Ureter (tissue), 1 donor: ENCODE measurements at places on chromosomes 3 and 15. TPM values are rescaled to one million over a fixed set of nuclear protein-coding genes. Genes with fewer than 3 reads are reported as not detected.

DNA sequence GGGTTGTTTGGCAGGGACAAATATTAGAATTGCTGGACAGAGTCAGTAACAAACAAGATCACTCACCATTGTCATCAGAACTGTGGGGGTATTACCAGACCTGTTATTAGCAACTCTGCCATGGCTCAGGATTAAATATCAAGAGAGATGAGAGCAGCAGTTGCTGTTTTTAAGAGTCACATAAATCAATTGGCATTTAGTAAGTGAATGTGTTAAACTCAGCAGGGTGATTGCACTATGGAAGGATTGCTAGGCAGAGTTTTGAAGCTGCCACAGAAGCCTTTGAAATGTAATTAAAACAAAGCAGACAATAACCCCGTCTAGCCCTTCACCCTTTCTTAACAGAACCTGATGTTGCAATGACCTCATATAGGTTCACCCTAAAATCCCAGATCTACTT, 238.8 kb downstream of the GAP43 start:
- DNase-seq: no peak

- DNase-seq: no peak
Measured at GRCh38 chr15:39869254-39869653, 50.8 kb downstream of the GPR176 start.

DNA sequence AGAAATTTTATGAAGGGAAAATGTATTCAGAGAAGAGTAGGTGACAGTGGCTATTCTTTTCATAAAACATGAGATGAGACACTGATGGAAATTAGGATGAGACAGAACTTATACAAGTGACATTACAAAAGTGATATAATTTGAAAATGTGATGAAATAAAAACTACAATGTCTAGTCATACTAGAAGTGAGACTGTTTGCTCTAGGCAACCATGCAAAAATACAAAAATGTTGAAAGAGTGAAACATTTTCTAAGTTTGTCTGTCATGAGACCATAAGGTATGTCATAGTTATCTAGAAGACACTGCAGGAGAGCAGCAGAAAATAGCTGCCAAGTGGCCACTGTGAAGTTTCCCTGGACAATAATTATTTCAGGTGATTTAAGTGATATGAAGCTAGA, 459.5 kb downstream of the DIPK2A start:
- DNase-seq: no peak

DNA sequence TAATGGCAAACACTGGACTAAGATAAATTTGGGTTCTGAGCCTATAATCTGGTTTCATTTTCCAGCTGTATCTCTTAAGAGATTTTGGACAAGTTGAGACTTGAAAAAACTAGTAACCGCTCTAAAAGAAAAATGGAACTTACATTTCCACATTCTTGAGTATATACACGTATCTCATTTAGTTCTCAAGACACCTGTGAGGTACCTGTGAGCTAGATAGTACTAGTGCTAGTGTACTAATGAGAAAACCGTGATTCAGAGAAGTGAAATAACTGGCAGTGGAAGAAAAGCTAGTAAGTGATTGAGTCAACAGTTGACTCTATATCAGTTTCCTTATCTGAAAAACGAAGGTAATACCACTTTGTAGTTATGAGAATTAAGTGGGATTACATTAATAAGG, 62.2 kb upstream of the PAQR5 start:
- DNase-seq: no peak

DNA sequence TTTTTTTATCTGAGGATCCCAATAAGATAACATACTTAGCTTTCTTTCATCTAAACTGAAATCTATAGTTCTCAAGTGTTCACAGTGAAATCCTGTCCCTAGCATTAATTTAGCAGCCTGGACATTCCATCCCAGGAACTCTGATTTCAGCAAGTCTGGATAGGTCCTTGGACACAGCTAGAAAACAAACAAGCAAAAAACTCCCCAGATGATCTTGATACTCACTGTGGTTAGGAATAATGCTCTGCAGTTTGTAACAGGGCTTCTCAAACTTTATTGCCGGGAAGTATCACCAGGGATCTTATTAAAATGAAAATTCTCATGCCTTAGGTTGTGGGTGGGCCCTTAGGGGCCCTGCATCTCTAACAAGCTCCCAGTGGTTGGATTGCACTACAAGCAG, 24.3 kb downstream of the THBS1 start:
- DNase-seq: no peak

DNA sequence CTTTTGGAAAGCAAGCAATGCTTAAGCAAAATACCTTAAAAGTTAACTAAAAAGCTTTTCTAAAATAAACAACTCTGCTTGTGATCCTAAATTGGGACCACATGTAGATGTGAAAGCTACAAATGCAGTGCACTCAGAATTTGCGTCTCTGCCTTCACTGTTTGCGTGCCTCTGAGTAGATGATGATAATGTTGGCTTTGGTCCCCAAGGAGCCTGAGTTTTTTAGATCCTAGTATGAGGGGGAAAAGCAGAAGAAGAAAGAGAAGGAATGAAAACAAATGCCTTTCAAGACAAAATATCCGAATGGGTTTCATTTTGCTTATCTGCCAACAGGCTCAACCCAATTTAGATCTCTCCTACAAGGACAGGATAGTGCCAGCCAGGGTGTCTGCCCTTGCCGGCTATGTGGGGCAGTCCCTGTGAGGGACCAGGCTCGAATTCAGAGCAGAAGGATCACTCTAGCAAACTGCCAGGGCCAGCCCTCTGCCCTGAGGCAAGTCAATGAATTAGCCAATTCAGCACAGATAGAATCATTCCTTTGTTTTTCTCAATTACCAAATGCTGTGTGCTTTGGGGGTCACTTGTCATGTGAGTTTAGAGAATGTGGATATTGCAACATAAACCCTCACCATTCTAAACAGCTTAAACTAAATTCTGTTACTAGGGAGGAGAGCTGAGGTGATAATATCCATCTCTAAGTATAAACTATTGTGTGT, 28.5 kb downstream of the SCG5 start:
- no peak for DNase-seq

Gene STRIT1
- not detected for total RNA-seq

Gene CHRNA3
- total RNA-seq: not detected
